ENCODE measurements at places on chromosomes 5 and 9.

GRCh38 chr5:89929173-89929572, 480.4 kb downstream of the CETN3 start:
- DNase-seq, result no peak

DNA sequence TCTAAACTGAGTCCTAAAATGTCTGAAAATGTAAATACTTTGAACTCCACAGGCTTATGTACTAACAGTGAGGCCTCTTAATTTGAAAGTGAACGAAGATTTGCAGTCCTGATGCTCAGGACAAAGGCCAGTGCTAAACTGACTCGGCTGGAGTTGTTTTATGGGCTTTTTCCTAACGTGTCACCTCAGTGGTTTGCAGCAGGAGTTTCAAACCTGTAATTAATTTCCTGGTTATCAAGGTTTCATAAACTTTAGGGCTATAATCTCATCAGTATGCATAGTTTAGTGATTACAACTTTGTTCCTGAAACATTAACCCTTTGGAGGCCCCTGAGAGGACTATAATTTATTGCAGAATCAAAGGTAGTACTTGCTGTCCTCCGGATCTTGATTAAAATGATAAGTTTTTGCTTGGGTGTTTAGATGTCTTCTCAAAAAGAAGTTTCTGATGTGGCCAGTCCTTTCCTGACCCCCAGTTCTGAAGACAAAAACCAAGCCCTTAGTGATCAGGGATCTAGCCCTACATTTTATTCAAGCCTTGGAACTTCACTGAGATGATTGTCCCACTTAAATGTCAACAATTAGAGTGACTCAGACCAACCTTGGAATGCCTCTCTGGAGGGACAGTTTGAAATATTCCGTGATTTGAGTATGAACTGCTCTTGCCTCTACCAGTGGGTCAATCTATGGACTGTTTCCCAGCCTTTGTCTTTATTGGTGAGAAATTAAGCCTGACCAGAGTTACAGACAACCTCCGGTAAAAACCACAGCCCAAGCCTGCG, 11.1 kb upstream of the S100Z start:
- DNase-seq, result no peak

- DNase-seq, result no peak
Measured at GRCh38 chr9:133944746-133945135, 47.4 kb downstream of the VAV2 start.

GRCh38 chr5:135423146-135423845, 23.9 kb downstream of the DCANP1 start:
- no peak for DNase-seq

- DNase-seq, result no peak
Measured at GRCh38 chr5:135883441-135883840, 12.2 kb downstream of the IL9 start.

DNA sequence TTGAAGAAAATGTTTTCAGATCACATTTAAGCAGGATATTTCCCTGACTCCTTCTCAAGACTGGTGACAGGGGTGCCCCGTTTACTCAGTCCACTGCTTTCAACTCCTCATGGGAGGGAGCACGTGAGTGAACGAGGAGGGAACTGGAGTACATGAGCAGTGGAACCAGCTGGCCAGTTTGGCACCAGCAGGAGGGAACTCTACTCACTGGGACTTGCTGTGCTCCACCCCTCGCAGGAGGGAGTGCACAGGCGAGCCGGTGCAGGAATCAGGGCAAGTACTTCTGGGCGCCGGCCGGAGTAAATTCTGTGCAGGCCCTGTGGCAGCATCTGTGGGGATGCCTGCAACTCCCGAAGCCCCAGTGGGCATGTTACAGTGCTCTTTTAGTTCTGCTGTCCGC, 1941.1 kb upstream of the C9orf72 start:
- DNase-seq, result no peak

GRCh38 chr9:28134446-28134976, 561.2 kb upstream of the C9orf72 start:
- DNase-seq, result no peak

- DNase-seq, result no peak
Measured at GRCh38 chr5:151742870-151743294, 15.5 kb downstream of the ATOX1 start.

- no peak for DNase-seq
Measured at GRCh38 chr5:118121258-118121657, 867.1 kb downstream of the DTWD2 start.

DNA sequence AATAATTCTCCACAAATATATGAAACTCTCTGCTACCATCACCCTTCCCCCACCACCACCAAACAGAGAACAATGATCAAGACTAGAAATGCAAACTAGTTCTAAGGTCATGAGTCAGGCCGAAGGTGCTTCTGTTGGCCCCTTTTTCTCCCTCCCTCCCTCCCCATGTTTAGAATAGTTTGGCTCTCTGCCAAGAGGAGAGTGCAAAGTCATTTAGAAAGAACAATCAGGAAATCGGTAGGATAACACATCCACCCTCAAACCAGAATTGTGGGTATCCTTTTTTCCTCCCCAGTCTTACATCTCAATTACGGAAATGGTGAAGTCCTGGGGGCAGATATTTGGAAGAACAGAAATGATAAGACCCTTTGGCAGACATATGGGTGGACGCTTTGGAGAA, 170.1 kb downstream of the SLF1 start:
- DNase-seq, result no peak

DNA sequence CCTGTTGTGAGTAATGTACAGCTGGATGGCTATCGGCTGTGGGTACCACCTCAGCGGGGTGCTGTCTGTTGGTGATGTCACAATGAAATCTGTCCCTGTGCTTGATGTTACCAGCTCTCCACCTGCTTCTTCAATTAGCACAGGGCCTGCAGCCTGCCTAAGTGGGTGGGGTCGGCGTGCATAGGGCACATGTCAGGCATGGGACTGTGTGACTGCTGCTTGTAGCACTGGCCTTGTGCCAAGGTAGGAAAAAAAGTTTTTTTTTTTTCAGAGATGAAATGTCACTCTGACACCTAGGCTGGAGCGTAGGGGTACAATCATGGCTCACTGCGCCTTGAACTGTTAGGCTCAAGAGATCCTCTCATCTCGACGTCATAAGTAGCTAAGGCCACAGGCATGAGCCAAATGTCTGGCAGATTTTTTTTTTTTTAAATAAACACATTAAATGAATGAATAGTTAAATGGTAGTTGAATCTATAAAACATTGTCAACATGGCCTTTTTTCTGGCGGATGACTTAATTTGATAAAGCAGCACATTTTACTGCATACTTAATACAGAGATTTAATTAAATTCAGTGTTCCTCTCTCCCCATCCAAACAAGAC, 222.5 kb downstream of the NXNL2 start:
- DNase-seq, result no peak

DNA sequence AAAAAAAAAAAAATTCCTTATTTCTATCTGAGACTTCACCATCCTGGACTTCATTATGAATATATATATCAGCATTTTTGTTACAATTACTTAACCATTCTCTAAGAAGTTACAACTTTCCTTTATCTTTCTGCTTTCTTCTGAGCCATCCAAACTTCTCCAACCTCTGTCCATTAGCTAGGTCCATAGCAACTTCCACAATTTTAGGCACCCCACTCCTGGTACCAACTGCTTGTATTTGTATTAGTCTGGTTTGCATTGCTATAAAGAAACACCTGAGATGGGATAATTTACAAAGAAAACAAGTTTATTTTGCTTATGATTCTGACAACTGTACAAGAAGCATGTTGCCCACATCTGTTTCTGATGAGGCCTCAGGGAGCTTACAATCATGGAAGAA, 182.1 kb downstream of the CDH9 start:
- no peak for DNase-seq

DNA sequence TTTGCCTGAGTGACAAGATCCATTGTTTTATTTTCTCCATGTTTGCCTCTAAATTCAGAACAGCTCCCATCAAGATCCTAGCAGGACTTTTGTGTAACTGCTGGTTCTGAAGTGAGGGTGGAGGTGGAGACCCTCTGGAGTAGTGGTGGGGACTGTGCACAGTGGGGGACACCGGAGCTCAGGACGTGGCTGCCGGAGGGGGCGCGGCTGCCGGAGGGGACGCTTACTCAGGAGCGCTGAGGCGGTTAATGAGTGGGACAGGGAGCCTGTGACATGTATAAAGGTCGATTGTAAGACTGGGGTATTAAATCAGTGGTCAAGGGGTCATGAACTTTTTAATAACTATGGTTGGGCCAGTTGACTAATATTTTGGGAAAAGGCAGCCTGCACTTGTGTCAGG, 127.0 kb upstream of the CACNA1B start:
- DNase-seq, result no peak

DNA sequence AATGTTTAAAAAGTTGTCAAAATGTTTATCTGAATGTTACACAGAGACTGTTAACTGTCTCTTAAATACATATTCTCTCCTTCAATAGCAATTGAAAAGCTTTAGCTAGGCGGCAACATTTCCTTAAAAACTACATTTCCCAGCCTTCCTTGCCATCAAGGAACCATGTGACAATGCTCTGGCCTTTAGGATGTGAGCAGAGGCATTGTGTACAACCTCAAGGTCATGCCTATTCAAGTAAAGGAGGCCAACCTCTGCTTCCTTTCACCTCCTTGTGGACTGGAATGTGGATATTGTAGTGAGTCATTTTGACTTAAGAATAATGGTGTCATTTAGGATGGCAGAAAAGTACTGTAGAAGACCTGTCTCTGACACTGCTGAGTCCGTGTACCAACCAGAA, 23.7 kb upstream of the MROH2B start:
- no peak for DNase-seq

- DNase-seq, result no peak
Measured at GRCh38 chr5:152532714-152533113, 127.6 kb upstream of the NMUR2 start.

DNA sequence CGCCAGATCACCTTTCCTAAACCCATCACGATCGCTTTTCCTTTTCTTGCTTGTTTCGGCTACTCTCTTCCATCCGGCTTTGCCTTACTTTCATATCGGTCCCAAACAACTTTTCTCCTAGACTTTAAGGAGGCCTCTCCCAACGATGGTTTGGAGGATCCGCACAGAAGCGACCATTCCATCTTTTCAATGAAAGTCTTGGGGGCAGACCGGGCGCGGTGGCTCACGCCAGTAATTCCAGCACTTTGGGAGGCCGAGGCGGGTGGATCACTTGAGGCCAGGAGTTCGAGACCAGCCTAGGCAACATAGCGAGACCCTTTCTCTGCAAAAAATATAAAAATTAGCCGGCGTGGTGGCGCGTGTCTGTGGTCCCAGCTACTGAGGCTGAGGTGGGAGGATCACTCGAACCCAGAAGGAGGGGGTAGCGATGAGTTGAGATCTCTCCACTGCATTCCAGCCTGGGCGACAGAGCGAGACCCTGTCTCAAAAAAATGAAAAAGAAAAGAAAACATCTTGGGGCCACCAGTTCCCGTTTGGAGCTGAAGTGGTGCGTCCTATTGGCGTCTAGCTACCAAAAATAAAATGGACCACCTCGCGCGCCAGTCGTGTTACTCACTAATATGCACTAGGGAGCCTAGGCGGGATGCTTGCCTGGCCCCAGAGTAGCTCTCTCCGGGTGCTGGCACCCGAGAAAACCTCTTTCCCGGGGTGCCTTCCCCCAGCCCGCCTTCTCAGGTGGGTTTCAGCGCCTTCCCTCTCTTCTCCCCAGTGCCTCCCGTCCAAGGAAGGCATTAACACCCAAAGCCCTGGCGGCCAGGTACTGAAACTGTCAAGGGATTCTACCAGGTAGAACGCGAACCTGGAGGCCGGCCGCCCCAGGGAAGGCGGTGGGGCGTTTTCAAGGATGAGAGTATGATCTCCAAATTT, 800 bp upstream of the AP3B1 start:
- no peak for DNase-seq

DNA sequence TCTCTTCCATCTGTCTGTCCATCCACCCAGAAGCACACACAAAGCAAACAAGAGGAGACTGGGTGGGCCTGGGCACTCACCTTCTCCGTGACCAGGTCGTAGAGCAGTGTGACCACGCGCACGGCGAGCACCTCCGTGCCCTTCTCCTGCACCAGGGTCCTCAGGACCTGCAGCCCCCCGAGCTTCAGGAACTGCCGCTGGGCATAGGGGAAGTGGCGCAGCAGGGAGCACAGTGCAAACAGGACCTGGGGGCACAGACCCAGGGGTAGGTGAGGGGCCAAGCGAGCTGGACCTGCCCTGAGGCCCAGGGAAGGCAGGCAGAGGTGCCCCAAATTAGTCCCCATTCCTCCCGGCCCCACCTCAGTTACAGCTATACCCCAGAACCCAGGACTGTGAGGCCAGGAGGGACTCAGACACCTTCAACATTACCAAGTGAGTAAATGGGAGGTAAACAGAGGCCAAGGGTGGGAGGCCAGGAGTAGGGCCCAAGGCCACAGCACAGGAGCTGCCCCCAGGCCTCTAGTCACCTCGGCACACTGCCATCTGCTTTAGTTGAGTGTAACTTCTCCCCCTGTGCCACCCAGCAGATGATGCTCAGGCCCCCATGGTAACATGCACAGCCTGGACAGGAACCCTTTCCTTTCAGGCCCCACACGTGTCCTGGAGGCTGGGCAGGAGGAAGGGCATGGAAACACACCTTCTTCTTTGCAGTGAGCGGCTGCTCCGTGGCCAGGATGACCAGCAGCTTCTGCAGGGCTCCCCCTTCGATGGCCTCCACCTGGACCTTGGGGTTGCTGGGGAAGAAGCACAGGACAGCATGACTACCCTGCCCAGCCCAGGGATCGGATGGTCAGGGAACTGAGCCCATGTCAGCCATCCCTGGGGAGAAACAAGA, 76.2 kb upstream of the LRRTM2 start:
- no peak for DNase-seq

DNA sequence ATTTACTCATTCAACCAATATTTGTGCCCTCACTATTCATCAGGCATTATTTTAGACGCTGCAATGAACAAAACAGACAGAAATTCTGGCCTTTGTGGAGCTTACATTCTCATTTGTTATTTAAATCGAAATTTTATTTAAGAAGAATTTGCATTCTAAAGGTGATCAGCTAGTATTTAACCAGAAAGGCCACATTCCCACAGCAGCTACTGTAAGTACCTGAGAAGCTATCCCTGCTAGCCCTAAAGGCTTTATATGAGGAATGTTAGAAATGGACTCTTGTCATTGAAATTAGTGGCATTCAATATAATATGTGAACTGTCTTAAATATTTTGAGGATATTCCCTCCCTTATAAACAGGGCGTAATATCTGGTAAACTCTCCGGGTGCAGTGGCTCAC, 35.0 kb upstream of the GOLM1 start:
- no peak for DNase-seq

- DNase-seq, result no peak
Measured at GRCh38 chr5:174074369-174074768, 28.9 kb downstream of the NSG2 start.

- no peak for DNase-seq
Measured at GRCh38 chr5:157592594-157592993, 17.0 kb upstream of the ADAM19 start.

DNA sequence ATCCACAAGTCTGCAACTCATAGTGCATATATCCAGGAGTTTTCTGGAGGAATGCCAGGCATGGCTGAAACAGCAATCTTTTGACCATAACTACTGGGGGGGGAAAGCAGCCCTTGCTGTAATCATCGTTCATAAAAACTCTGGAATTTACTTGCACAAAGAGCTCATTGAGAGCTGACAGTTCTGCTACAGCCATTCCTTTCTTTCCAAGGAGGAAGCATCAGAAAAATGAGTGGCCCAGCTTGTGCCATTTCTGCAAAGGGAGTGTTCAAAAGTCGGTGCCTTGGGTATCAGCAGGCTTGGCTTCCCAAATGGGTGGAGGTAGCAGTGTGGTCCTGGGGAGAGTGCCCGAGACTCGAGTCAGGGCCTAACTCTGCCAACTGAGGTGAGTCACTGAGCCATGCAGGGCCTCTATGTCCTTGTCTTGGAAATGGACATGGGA, 101.5 kb downstream of the GCNT1 start:
- DNase-seq, result no peak
